ENCODE measurements at places on chromosomes 7 and 10. TPM values are rescaled to one million over a fixed set of nuclear protein-coding genes. Genes with fewer than 3 reads are reported as not detected.
A peak's percentile ranks its signal among the peaks of the same experiment; 100 is the strongest.

DNA sequence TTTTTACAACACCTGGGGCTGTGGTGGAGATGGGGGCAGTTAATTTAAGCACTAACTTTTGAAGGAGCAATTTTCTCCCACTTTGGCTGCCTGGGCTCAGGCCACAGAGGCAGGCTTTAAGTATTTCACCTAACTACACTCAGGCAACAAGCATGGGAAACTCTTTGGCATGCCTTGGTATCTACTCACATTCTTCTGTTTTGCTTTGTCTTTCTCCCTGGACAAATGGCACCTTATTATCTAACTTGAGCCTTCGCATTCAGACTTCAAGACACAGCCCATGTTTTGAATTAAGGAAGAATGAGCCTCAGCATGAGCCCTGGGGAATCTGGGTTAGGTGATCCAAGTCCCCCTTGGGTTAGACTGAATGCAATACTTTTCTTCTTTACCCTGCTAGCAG lies 31.8 kb upstream of the BMPER start:
- DNase-seq: no peak

The NOS3 gene
- total RNA-seq: 2.8 TPM

DNA sequence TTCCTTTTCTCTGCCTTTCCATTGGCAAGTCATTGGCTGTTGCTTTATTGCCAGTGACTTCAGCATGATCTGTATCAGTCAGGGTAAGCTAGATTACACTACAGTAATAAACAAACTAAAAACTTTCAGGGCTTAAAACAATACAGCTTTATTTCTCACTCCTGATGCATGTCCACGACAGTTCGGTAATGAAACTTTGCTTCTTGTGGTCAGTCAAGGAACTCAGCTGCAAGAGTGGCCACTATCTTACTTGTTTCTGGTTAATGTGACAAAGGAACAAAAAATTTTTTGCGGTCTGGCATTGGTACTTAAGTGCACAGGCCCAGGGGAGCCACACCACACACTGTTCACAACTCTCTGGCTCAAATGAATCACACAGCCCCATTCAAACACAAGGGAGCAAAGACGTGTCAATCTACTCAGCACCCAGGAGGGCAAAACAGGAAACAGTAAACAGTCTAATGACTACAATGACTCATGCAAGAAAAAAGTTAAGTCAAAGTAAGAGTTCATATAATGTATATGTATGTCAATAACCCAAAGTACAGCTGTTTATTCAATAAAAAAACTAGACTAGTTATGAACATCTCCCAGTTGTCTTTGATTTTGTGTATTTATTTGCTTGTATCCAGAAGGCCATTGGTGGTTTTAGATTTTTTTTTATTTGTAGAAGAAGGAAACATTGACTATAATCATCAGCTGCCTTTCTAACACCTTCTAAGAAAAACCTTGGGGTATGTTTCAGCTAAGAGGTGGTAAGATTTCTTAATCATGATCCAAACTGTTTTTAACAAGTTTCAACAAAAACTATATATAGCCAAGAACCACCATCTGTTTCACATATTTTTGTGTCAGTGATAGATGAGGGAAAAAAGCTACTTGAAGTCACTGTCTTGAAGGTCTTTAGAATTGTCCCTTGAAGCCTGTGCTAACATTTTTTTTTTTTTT lies 134.4 kb upstream of the FAM3C start:
- DNase-seq: no peak

The CPA2 gene
- total RNA-seq: not detected

The SFTPA1 gene
- not detected for total RNA-seq

DNA sequence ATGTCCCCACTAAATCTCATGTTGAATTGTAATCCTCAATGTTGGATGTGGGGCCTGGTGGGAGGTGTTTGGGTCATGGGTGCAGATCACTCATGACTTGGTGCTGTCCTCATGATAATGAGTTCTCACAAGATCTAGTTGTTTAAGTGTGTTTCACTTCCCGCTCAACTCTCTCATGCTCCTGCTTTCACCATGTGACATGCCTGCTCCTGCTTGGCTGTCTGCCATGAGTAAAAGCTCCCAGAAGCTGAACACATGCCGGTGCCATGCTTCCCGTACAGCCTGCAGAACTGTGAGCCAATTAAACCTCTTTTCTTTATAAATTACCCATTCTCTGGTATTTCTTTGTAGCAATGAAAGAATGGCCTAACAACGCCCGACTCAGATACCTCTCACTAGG lies 6.2 kb upstream of the PSTK start:
- DNase-seq: no peak

DNA sequence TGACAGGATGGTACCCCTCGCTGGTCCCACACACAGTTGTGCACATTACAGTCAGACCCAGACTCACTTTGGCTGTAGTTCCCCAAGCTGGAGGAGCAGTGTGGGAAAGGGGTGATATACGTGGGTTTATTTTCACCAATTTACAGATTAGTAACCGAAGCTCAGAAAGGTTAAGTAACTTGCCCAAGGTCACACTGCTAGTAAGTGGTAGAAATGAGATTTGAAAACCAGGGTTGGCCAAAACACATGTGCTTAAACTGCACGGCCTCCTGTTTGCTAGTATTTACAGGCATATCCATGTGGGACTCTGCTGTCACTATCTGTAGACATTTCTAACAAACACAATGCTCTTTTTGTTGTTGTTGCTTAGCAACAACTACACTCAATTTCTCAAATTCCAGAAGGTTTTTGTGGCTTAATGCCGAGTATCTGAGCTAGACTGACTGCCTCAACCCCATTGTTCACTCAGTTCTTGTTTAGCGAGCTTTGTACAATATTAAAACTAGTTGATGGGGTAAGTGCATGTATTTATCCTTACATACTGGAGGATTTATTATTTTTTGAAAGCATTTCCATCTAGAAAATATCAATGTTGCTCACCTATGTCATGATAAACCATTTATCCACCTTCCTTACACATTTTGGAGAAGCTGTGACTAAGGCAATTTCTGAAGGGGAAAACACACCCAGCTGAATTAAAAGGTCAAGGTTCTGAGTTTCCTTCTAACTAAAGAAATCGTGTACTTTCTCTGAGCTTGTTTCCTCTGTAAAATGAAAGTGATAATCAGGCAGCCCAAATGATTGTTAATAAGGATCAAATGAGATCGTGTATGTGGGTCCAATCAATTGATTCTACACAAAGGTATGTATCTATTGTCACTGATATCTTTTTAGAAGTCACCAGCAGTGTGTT lies 5.3 kb upstream of the TMEM139 start:
- DNase-seq: no peak

- no peak for DNase-seq
These were observed 15.4 kb upstream of the CSGALNACT2 start for GRCh38 chr10:43122826-43123225.

The PAXIP1 gene
- 29.7 TPM for total RNA-seq

The EPHB6 gene
- total RNA-seq: 10.5 TPM

- peak; percentile 7 for DNase-seq
These were observed 39.8 kb downstream of the ELFN1 start for GRCh38 chr7:1709900-1710299.

DNA sequence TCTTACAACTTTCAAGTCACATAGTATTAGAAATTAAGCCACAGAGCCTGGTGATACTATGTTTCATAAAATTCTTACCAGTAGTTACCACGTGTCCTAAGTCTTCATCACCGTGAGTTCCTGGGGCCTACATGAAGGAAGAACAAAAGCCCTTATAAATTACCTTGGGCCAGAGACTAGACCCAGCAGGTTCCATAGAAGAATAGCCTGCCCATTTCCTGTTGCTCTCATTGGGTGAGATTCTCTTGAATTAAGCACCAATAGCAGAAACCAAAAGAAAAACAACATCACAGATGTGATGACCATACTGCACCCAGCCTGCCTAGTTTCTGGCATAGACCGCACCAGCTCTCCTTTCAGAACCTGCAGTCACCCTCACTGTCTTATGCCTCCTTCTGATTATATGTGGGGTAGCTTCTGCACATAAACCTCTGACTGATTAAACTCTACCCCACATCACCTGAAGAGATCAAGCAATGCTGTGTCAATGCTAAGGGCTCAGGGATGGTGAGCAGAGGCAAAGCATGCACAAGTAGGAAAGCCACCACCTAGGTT lies 18.0 kb upstream of the SEM1 start:
- DNase-seq: no peak

The KRIT1 gene
- 51.2 TPM for total RNA-seq

- DNase-seq: peak; percentile 89
These were observed 73.8 kb upstream of the SFMBT2 start for GRCh38 chr10:7484456-7485243.

DNA sequence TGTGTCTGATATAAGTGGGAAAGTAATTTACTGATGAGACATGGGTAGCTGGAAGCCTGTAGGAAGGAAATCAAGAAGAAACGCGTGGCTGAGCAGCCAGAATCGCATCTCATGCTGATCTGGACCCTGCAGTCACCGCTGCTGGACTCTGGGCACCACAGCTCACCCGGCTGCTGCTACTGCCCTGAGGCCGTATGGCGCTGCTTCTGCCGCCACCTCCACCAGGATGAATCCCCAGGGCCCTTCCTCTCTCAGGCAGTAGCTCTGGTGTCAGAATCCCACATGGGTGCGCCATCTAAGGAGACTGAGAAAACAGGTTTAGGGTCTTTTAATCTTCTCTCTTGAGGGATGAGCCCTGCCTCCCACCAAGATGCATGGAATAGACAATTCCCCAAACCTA lies 70.3 kb upstream of the AGK start:
- no peak for DNase-seq

The MKI67 gene
- total RNA-seq: 0.19 TPM

The PRRT4 gene
- 1.1 TPM for total RNA-seq

The MET gene
- 0.73 TPM for total RNA-seq

GRCh38 chr7:23467806-23468525 lies 2.3 kb downstream of the IGF2BP3 start:
- DNase-seq: no peak

The HOXA7 gene
- total RNA-seq: not detected

The CYP26A1 gene
- total RNA-seq: not detected

DNA sequence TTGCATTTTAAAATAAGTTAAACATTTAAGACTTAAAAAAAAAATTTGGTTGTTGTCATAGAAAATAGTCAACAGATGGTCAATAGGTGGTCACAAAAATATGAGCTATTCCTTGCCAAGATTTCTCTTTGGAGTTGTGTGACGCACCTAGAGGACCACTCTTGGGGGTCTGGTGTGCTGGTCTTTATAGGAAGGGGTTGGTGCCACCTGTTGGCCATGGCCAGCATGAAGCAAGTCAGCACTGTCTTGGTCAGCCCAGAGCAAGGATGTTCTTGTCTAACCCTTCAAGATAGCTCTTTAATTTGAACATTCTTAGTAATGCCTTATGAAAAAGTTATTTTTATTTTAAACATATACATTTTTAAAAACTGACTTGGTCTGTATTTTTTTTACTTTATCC lies 267.9 kb upstream of the CNTNAP2 start:
- no peak for DNase-seq

- DNase-seq: no peak
These were observed 123.3 kb downstream of the PRPF18 start for GRCh38 chr10:13709931-13710650.

The MALRD1 gene
- not detected for total RNA-seq

DNA sequence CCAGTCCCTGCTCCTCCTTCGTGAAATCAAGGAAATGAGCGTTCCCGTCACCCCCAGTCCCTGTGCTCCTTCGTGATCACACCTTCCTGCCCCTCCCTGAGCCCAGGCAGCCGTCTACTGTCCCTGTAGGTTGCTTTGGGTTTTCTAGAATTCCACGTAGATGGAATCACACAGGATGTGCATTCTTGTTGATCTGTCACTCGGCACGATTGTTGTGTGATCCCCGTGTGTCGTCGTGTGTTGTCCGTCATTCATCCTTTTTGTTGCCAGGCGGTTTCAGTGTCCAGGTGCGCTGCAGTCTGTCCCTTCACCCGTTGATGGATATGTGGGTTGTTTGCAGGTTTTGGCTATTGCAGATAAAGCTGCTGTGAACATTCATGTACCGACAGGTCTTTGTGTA lies 9.4 kb downstream of the MTG1 start:
- DNase-seq: no peak

The MUC3A gene
- total RNA-seq: not detected

GRCh38 chr10:124288486-124288885 lies 130.2 kb downstream of the OAT start:
- no peak for DNase-seq

- DNase-seq: no peak
These were observed 799.7 kb upstream of the IGFBP3 start for GRCh38 chr7:46720761-46721160.

DNA sequence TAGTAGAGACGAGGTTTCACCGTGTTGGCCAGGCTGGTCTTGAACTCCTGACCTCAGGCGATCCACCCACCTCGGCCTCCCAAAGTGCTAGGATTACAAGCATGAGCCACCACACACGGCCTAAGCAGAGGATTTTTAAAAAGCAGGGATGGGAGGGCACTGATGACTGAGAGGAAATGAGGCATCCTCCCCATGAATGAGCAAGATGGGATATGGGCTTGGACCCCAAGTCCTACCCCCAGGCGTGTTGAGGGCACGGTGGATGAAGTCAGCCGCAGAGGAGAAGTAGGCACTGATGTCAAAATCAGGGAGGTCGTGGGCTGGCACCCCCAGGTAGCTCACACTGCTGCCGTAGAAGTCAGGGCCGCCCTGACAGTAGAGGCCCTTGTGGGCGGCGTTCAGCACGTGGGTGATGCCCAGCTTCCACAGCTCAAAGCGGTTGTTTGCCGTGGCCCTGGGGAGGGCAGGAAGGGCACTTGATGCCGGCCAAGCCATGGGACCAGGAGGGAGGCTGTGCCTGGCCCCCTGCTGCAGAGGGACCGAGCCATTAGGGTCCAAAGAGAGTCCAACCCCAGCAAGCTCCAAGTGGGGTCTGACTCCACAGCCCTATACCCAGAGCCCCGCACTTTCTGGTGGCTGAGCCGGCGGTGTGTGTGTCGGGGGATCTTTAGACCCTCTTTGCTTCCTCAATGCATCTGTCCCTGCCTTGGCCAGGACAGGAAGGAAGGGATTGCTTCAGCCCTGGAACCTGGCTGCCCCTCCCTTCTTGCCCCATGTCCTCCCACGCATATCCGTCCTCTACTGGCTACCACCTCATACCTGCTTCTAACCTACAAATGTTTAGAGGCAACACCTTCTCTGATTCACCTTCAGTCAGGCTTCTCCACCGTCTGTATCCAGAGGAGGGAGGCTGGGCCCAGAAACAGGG lies 3.4 kb upstream of the SAMD8 start:
- no peak for DNase-seq

GRCh38 chr7:94829987-94830386 lies 77.4 kb upstream of the PPP1R9A start:
- DNase-seq: no peak

DNA sequence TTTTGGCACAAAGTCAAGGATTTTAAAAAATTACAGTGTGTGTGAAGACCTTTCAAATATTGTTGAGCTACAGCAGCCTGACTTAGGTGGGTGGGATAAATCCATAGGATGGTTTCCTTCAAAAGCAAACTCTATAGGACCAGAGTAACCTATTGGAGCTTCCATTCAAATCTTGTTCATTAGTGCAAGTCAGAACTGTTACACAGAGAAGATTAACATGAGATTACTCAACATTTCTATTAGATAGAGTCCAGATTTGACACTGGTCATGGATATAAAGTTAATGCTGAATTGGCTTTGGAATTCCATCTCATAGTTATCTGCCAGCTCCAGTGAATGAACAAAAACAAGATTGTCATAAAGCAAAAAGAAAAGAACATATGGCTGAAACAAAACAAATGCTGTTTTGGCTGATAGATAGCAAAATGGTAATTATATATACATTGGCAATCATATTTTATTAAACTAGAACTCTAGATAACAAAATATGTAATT lies 129.6 kb upstream of the SEMA3A start:
- DNase-seq: no peak

The ADRB1 gene
- not detected for total RNA-seq

- no peak for DNase-seq
These were observed 121.5 kb upstream of the LAMB4 start for GRCh38 chr7:108251700-108252099.

The GPC2 gene
- 18.2 TPM for total RNA-seq

All from naive thymus-derived CD4-positive, alpha-beta T cell (primary cell).